ENCODE measurements at places on chromosomes 13 and 19.

DNA sequence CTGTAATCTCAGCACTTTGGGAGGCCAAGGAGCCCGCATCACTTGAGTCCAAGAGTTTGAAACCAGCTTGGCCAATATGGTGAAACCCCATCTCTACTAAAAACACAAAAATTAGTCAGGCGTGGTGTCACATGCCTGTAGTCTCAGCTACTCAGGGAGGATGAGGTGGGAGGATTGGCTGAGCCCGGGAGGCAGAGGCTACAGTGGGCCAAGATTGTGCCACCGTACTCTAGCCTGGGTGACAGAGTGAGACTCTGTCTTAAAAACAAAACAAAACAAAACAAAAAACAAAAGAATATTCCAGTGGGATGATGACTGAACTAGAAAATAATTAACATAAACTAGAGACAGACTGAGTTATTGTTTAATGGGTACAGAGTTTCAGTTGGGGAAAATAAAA, 81.7 kb upstream of the ABCC4 start:
- no peak for DNase-seq

DNA sequence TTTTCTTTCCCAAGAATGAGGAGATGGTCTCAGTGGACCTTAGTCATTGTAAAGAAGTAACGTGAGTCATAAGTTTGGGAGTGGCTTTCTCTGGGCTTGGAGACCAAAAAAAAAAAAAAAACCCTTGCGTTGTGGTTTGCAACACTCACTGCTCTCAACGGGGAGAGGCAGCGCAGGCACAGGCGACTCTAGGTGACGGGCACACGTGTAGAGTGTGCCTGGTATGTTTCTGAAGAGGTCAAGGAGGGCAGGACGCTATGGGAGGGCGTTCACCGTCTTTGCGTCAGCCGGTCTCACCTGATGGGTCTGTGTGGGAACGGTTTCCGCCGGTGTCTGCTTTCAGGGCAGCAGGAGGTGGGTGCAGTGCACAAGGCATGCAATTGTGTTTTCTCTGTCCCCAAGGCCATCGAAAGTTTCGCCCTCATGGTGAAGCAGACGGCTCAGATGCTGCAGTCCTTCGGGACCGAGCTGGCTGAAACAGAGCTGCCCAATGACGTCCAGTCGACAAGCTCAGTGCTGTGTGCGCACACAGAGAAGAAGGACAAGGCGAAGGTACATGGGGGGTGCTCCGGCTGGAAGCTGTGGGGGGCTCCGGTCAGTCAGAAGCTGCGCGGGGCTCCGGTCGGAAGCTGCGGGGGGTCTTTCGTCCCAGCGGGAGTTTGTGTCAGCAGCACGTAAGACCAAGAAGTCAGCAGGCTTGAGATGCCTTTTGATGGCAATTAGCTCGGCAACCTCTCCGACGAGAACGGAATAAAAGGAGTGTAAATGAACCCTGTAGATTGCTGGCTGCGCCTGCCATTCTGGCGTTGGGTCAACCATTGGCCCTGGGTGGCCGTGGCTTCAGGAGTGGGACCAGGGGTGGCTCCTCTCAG, 40.8 kb upstream of the F7 start:
- no peak for DNase-seq

DNA sequence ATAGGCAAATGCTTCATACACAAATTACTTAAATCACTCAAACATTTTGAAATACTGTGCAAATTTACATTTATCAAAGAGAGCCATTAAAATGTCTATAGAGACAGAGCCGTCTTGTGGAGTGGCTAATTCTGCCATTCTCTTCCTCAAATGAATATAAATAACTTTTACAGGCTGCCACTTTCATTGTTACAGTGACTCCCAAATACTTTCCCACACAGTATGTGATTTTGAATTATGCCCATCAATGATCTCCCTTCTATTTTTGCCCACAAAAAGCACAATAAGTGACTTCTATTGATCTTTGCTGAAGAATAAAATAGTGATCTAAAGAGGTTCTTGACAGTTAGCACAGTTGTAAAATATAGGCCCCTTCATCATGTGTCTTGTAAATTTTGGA, 1244.9 kb downstream of the PCDH17 start:
- DNase-seq, result no peak

- no peak for DNase-seq
Measured at GRCh38 chr19:39407410-39407659, 688 bp downstream of the ZFP36 start.

DNA sequence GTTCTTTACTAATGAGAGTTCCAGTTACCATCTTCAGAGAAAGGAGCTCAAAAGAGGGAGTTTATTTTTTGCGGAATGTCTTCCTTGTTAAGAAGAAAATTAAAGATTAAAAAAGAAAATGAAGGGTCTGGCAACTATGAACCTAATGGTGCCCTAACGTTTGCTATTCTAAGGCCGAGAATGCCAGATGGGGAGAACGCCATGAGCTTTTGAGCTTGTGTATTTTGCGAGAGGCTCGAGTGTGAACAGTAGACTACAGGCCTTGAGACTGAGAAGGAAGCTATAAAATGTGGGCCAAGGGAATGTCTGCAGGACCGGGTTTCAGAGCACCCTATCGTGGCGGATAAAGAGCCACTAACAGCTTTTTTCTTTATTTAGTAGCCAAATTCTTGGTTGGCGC, 6.7 kb downstream of the FGF14 start:
- DNase-seq, result no peak

GRCh38 chr13:76331943-76332712, 554.1 kb downstream of the KCTD12 start:
- DNase-seq, result no peak

DNA sequence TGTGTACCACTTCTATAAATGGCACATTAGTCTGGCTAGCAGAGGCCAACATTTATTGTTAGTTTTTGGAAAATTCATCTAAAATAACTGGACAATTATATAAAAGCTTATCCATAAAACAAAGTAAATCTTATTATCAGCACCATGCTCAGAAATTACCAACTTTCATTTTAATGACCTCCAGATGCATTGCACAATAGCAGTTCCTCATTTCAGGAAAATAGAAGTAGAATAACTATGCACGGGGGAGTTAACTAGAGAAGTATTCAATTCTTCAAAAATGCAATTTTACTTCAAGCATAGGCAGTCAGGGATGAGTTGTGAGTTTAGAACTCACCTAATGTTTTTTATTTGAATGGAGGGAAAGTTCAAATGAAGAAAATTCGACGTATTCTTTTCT, 1023.5 kb downstream of the PCDH17 start:
- no peak for DNase-seq

GRCh38 chr19:5417495-5418436, 37.5 kb upstream of the ZNRF4 start:
- DNase-seq, result no peak

DNA sequence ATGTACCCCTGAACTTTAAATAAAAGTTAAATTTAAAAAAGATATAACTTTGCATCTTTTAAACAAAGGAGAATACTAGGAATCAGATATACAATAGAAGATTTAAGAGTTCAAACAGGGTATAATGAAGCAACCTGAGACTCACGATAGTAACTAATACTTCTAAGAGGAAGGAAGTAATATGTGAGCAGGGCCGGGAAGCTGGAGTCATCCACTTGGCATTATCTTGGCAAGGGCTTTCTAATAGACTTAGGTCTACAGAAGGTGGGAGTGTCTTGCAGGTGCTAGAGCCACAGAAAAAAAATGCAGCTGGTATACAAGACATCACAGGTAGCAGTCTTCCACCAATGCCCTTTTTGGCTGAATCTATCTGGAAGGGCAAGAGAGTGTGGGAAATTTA, 231.9 kb downstream of the KCTD12 start:
- DNase-seq, result no peak

GRCh38 chr13:88074794-88075510, 403.8 kb downstream of the SLITRK5 start:
- DNase-seq, result no peak

GRCh38 chr13:109862627-109863026, 76.2 kb upstream of the IRS2 start:
- DNase-seq, result no peak

DNA sequence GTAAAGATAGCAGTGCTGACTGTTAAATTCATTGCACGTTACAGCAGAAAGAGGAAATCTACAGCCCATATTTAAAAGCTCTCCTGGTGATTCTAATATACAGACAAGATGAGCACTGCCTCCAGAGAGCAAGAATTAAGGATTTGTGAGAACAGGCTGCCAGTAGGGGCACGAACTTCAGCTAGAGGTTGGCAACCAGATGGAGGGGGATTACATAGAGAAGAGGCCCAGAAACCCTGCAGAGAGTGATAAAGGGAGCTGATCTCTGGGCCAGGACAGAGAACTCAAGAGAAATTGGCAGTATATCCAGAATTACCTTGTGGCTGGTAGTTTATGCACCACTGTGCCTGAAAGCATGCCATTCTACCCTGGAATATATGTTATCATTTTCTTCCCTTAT, 144.8 kb downstream of the UFM1 start:
- DNase-seq, result no peak

- no peak for DNase-seq
Measured at GRCh38 chr13:40984668-40985366, 34.3 kb downstream of the ELF1 start.

DNA sequence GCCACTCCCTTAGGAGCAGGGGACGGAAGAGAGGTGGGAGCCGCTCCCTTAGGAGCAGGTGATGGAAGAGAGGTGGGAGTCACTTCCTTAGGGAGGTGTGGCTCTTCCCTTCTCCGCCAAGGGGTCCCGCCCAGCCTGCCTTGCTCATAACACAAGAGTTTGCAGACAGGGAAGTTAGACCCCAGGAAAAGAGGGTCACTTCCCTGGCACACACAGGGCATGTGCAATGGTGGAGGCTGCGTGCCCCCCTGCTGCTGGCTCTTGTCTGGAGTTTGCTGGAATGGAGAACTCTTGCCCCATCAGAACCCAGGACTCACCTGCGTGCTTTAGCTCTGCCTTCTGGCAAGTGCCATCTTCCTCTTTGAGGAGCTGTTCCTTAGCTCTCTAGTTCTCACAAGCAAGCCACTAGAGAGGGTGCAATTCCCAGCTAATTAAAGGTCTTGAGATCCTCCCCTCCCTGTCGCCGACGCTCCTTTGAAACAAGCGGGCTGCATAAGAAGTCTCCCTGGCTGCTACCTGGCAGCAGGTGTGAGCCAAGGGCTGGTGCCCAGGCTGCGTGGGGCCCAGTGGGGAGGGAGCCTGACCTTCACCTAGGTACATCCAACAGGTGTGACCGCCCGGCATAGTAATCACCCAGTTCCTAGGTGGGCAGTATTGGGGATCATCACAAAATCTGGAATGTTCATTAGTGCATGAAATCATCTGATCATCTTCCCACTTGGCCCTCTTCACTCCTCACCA, 281.6 kb downstream of the ZNF536 start:
- DNase-seq, result no peak

DNA sequence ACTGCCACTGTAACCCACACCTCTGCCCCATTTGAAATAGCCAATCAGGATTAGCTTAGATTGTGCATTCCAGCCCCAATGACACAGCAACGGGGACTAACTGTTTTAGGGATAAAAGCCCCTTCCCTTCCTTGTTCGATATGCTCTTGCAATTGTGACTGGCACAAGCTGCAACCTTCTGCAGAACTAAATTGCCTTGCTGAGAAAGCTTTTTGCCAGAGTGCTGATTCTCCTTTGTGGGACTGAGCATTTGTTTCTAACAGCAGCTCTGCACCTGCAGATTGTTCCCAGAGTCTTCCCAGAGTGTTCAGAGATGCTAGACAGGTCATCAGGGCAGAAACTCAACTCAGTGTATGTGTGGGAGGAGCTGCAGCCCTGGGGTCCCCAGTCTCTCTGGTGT, 115.8 kb downstream of the ZNF675 start:
- no peak for DNase-seq

- DNase-seq, result no peak
Measured at GRCh38 chr19:44642377-44642776, 1.3 kb upstream of the PVR start.

DNA sequence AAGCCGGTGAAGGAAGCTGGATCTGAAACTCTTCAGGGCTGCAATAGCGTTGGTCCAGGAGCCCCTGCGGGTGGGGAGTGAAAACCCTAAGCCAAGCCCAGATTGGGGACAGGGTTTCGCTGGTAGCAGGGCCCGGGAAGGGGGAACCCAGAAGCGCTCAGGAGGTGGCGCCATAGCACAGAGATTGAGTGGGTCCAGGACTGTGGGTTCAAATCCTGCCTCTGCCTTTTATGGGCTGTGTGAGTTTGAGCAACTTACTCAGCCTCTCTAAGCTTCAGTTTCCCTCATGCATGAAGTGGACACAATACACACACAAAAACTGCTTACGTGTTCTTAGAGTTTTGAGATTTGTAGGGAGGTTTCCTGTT, 8.3 kb upstream of the SYCN start:
- DNase-seq, result peak; percentile 34

DNA sequence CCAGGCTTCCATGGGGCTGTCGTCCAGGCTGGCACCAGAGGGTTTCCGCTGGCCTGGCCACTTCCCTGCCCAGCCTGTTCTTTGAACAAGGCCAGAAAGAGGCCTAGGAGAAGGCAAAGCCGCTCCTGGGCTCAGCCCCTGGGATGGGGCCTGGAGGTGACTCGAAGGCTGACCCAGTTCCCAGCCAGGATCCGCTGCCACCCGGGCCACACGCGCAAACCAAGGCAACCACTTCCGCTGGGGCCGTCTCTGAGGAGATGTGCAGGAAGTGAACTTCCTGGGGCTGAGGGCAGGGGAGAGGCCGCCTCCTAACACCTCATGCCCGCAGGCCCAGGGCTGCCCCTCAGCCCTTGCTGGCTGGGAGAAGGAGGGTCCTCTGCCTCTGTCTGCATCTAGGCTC, 15.2 kb downstream of the PLEKHF1 start:
- peak; percentile 88 for DNase-seq

DNA sequence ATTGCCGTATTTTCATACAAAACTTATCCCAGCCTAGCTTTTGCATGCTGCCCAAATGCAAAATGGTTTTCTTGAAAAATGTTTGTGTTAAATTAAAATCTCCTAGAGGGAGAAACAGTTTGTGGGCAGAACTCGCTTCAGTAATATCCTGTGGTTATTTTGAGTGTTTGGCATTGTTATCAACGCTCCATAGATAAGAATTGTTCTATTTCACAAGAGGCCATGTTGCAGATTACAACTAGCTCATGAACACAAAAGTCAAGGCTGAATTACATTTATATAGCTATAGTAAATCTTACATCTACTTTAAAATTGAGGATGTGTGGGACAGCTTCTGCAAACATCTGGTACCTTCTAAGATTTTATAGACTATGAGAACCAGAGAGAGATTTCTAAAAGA, 447.9 kb downstream of the DCT start:
- DNase-seq, result no peak

- no peak for DNase-seq
Measured at GRCh38 chr13:73715911-73716510, 418.2 kb downstream of the KLF12 start.

GRCh38 chr19:56269348-56269747, 3.2 kb upstream of the EDDM13 start:
- no peak for DNase-seq

- no peak for DNase-seq
Measured at GRCh38 chr13:24271231-24271600, 38.2 kb upstream of the C1QTNF9 start.
